ENCODE measurements at places on chromosomes 1 and 21.

DNA sequence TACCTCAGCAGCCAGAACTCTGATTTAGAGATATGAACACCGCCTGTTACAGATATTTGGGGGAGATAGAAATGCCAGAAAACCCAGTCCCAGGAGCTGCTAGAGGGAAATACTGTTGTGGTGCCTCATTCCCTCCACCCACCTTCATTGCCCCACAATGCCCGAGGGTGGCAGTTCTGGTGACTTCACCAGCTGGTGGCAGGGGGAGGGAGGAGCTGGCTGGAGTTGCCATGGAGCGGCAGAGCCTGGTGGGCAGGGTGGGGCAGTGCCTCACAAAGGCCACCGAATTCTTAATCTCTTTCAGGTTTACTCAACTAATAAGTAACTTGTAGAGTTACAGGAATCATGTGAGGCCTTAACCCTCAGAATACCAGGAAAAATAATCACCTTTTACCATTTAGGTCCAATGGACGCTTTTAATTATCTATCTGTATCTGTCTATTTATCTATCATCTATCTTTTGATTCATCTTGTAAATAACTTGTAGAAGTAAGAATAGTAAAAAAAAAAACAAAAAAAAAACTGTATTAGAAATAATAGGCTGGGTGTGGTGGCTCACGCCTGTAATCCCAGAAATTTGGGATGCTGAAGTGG is 11.7 kb upstream of the S100A11 start:
- no peak for DNase-seq

- DNase-seq = no peak
Observed at GRCh38 chr21:26832546-26832945, 12.7 kb downstream of the ADAMTS1 start.

DNA sequence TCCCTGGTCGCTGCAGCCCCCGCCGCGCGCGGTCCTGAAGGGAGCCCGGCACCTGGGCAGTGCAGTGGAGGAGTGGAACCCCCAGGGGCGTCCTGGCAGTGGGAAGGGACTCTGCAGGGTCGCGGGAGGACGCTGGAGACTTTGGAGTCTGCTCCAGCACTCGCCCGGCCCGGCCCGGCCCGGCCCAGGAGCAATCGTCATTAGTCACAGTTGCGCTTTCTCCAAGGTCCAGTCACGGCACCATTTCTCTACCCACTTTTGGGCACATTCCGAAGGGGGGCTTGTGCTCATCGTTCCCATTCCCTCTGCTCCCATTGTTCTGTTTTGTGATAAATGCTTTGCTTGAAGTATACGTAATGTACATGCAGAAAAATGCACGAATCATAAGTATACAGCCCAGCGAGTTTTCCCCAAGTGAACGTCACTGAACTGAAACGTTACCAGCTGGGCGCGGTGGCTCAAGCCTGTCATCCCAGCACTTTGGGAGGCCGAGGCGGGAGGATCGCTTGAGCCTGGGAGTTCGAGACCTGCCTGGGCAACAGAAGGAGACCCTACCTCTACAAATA is 999 bp downstream of the THAP3 start:
- DNase-seq = no peak

DNA sequence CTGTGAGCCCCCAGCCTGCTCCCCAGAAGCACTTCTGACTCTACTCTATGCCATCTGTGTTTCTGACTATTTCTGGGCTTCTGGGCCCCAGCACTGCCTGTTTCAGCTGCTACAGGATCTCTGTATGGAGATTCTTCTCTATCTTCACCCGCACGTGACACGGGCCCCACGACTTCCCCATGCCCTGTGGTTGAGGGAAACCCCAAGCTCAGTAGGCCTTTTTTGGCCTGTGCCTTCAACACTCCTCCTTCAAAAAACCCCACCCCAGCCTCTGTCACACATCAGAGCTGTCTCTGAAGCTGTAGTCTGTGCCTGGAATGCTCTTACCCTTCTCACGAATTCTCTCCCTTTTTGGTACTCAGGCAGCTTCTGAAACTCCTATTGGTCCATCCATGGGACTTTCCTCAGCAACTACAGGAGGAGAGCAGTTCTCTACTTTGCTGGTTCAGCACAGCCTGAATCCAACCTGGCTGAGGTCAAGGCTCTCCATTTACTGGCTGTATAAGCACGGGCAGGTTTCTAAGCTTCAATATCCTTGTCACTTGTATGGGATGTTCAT is 2.0 kb upstream of the NID1 start:
- DNase-seq = no peak

GRCh38 chr1:207241164-207241934 is 80.1 kb upstream of the CD55 start:
- DNase-seq = no peak

- DNase-seq = no peak
Observed at GRCh38 chr1:164983023-164983650, 373.4 kb downstream of the LMX1A start.

DNA sequence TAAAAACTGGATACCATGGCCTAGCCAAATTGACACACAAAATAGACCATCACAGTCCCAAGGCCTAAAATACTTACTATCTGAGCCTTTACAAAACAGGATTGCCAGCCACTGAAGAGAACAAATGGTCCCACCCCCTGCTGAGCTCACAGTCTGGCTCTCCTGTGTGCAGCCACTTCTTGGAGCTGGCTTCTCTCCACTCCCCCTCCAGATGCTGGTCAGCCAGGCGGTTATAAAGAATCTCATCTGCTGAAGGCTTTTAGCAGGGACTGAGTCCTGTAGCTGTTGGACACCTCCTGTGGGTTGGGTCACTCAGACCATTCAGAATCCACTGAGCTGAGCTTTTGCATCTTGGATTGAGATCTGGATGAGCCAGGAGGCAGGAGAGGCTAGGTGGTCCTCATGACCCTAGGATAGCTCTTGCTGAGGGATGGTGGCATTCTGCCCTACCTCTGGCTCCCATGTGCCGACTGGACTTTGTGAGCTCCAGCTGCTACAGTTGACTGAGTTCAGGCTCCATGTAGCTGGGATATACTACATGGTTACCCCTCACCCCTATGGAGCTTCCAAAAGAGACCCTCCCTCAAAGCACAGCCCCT is 16.1 kb downstream of the OXCT2 start:
- DNase-seq = no peak

DNA sequence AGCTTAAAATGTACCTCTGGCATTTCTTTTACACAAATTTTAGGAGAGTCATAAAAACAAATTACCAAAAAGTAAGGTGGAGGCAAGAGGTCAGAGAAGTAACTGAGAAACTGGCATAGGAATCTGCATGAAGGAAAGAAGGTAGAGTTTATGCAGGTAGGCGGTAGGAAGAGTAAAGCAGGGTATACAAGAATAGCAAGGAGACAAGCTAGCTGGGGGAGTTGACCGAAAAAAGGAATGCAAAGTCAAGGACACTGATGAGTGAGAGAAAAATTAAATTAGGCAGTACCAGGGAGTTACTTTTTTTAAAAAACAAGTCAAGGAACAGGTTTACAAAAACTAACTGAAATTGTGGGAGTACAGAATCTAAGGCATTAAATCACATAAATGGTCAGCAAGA is 56.0 kb downstream of the FOXJ3 start:
- no peak for DNase-seq
